Kidney glomerular epithelial cell (primary cell): ENCODE measurements at places on chromosomes 1 and 21.

DNA sequence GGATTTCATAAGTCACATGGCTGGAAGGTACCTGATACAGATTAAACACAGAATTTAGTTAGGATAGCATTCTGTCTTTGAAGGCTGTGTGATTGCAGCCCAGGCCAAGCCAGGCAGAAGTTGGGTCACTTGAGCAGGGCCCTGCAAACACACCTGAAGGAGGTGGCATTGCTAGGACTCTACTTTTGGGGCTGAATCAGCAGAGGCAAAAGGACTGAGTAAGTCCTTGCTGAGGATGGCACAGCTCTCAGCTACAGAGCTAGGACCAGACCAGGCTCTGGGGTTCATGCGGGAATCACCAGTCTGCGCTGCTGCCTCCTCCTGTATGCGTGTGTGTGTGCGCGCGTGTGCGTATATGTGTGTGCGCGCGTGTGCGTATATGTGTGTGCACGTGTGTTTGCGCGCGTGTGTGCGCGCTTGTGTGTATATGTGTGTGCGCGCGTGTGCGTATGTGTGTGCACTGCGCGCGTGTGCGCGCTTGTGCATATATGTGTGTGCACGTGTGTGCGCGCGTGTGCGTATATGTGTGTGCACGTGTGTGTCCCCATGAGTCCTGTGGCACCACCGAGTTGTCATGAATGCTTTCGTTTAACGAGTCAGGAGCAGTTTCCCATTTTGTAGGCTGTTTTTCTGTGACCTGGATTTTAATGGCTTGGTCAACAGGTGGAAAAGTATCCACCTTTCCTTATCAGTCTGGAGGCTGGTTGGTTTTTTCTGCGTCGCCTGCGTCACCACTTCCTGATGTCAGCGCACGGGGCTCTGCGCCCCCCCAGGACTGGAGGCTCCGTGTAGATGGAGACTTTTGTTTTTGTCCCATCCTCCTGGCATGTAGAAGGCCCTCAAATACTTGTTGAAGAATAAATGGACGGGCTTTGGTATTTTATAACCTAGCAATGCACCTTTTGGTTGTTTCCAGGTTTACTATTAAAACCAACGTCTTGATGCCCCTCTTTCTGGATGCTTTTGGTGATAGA lies 34.7 kb downstream of the ADARB1 start:
- DNase-seq, result no peak

GRCh38 chr1:178168536-178168935 lies 74.6 kb downstream of the RASAL2 start:
- no peak for DNase-seq

DNA sequence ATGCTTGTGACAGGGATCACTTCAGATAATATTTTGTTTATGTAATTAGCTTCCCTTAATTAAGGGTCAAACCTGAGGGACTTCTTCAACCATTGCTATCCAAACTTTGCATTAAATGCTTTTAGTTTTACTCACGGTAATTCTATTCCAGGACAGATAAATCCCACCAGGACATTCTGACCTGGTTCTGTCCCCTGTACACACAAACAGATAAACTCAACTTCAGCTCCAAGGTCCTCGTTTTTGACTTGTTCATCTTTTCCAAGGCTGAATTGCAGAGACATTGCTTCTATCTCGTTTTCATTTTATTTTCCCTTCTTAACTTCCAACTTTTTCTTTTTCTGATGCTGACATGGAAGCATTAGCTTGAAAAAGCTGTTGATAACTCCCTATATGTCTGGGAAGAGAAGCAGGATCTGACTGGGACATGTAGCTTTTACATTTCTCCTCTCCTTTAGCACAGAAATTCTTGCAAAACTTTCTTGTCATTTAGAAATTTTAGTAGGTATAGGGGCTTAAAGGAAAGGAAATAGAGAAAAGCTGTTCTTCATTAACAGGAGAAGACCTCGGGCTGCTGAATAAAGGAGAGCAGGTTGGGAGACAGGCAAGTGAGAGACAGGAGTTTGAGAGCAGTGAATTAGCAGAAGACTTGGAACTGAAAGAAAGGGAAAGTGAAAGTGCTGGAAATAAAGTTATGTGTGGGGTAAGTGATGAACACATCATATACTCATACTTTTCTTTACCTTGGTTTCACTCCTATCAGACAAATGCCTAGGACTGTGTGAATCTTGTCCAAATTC lies 231.7 kb upstream of the B3GALT2 start:
- peak; percentile 30 for DNase-seq

DNA sequence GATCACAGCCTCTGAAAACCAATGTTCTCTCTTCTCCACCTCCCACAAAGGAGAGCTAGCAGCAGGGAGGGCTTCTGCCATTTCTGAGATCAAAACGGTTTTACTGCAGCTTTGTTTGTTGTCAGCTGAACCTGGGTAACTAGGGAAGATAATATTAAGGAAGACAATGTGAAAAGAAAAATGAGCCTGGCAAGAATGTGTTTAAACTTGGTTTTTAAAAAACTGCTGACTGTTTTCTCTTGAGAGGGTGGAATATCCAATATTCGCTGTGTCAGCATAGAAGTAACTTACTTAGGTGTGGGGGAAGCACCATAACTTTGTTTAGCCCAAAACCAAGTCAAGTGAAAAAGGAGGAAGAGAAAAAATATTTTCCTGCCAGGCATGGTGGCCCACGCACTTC lies 35.8 kb upstream of the TDRD10 start:
- DNase-seq, result no peak

DNA sequence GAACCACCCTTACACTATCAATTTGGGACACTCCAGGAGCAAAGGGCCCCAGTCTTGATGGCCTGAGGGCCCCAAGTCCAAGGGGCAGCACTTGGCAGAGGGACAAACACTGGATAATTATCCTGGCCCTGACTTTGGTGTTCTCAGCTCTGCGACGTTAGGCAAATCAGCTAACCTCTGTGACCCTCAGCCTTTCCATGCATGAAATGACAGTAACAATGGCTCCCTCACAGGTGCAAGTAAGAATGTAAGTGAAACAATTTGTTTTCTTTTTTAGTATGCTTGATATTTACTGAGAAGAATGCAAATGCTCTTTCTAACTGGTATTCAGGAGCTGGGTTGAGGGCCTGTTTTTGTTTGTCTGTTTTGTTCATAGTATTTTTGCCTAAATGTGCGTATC lies 61.6 kb upstream of the PRDX6 start:
- DNase-seq, result no peak

- DNase-seq, result peak; percentile 13
Measured at GRCh38 chr1:202713110-202713509, 2.9 kb upstream of the SYT2 start.

DNA sequence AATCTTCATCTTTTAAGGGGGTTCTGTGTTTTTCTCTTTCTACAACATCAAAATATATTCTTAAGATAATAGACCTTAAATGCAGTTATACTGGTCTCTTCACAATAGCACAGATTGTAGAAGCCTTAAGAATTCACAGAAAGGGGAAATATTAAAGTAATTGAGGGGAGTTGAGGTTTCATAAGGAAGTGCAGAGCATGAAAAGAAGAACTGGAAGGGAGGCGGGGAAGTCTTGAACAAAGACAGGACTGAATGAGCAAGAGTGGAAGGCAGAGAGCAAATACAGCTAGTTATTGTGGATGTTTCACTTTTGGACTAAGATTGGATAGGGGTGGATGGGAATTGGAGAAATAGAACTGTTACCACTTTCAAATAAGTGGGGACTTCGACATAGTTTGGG lies 67.7 kb downstream of the PTGER3 start:
- no peak for DNase-seq

GRCh38 chr1:91751275-91751674 lies 134.7 kb downstream of the TGFBR3 start:
- DNase-seq, result no peak
